ENCODE measurements at places on chromosomes 6 and 20.

DNA sequence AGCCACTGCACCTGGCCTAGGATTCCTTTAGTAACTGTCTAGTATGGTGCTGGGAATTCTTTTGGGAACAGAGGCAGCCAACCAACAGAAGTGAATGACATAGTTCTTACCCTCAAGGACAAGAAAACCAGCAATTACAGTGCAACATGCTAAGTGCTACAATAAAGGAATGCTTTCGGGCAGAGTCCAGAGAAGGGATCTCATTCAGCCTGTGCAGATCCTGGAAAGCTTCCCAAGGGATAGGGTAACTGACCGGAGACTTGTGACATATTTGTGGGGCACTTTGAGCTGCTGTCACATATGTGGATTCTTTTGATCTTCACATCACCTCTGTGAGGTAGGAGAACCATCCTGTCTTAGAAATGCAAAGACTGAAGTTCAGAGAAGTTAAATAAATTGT, 46.8 kb downstream of the C6orf15 start:
- DNase-seq: peak; percentile 30

DNA sequence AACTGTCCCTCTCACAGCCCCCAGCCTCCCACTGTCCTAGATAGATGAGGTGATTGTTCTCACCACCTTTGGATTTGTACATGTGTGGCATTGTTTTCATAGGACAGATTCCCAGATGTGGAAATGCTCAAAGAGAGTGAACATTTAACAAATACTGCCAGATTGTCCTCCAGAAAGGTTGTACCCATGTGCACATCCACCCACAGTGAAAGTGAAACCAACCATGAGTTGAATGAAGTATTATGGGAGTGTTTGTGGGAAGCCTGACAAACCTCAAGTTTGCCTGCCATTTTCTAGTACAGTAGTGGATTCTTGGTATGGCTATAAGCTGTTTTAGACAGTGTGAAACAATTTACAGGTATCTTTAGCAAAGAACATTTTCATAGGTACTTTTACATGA, 42.7 kb downstream of the ANKRD6 start:
- DNase-seq: peak; percentile 10

- DNase-seq: no peak
Measured at GRCh38 chr6:107727096-107727757, 96.9 kb downstream of the SCML4 start.

GRCh38 chr20:62266340-62266739, 28.0 kb downstream of the OSBPL2 start:
- DNase-seq: peak; percentile 11

DNA sequence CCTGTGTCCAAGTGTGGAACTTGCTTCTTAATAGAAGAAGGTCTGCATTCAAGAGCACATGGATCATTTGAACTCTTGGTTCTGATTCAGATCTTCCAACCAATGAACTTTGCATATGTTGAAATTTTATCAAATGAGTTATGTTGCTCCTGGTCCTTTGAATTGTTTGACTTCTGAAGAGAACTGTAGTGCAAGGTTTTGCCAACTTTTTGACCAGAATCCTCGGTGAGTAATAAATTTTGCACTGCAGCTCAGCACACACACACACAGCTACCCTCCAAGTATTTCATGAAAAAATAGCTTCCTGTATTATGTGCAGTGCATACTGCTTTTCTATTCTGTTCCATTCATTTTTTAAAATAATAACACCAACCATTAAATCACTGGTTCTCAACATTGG, 67.5 kb downstream of the BFSP1 start:
- DNase-seq: peak; percentile 25

DNA sequence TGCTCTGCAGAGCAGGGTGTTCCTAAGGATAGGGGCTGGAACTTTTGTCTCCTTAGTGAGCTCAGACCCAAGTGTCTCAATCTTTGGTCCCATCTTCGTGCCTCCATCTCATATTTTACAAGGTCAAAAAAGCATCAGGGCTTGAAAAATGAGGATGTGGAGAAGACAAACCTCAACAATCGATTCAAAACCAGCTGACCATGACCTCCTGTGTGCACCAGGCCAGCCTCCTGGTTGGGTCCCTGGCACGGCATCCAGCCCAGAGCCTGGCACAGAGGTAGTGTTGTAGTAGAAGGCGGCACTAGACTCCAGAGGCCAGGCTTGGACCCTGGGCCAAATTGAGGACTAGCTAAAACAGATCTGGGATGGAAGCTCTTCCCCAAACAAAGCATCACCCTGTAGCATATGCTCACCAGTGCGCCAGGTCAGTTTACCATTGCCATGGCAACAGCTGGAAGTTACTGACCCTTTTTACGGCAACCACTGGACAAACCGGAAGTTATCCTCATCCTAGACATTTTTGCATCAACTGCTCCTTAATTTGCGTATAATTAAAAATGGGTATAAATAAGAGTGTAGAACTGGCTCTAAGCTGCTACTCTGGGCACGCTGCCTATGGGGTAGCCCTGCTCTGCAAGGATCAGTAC, 69.3 kb upstream of the BLCAP start:
- DNase-seq: no peak

DNA sequence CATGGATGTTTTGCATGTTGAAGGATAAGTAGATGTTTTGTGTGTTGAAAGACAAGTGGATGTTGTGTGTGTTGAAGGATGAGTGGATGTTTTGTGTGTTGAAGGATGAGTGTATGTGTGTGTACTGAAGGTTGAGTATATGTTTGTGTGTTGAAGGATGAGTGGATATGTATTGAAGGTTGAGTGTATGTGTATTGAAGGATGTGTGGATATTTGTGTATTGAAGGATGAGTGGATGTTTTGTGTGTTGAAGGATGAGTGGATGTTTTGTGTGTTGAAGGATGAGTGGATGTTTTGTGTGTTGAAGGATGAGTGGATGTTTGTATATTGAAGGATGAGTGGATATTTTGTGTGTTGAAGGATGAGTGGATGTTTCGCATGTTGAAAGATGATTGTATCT, 325.0 kb downstream of the CDH4 start:
- no peak for DNase-seq

- no peak for DNase-seq
Measured at GRCh38 chr6:74604279-74604678, 601.6 kb downstream of the COL12A1 start.

- DNase-seq: peak; percentile 49
Measured at GRCh38 chr20:50245498-50246366, 55.1 kb downstream of the CEBPB start.

- no peak for DNase-seq
Measured at GRCh38 chr6:159682810-159683209, 10.2 kb downstream of the SOD2 start.

DNA sequence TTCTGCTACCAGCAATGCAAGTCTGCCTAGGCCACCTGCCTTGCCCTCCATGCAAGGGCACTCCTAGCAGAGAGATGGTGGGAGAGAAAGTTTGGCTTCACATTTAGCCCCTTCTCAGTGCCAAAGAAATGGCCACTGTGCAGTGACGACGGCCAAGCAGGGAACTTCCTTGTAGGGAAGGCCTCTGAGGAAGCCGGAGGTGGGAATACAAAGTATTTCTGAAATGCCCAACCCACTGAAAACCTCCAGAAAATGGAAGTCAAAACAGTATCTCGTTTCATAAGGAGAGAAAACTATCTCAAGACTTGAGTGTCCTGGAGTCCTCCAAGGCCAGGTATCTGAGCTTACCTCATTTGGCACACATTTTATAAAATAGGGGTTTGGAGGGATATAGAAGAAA, 42.7 kb downstream of the JAG1 start:
- no peak for DNase-seq

GRCh38 chr20:9608639-9609340, 94.4 kb downstream of the LAMP5 start:
- no peak for DNase-seq

DNA sequence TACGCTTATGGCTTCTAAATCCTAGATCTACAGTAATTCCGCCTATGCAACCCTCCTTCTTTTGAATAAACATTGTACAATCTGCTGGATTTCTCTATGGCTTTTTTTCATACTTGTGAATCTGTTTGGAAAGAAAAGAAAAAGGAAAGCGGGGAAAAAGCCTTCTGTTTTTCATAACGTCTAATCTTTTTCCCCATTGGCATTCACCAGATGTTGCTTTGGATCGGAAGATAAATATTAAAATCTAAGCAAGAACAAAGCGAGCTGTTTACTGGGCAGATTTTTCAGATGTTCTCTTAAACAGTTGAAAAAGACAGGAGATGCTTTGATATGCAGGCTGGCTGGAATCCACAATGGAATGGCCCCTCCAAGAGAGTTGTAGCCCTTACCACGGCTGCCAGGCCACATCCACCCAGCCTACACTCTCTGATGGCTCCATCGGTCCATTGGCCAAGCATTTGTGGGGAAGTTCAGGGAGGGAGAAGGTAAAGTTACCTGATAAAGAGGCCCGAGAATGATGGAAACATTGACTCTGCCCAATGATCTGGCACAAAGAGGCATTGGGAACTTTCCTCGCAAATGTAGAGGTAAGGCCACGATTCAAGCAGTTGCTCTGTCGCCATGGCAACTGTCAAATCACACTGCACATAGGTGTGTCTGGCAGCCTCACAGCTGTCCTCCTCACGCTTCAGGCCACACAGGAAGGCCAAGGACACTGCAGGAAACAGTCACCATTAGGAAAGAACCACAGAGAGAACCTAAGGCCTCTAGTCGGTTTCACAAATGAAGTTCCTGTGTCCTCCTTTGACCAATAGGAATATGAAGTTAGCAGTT, 70.3 kb downstream of the PKHD1 start:
- no peak for DNase-seq

GRCh38 chr20:62695448-62696414, 12.9 kb upstream of the NTSR1 start:
- no peak for DNase-seq

- DNase-seq: no peak
Measured at GRCh38 chr6:98014442-98015201, 731.6 kb upstream of the MMS22L start.

- DNase-seq: no peak
Measured at GRCh38 chr6:99790679-99791078, 184.0 kb downstream of the PRDM13 start.

DNA sequence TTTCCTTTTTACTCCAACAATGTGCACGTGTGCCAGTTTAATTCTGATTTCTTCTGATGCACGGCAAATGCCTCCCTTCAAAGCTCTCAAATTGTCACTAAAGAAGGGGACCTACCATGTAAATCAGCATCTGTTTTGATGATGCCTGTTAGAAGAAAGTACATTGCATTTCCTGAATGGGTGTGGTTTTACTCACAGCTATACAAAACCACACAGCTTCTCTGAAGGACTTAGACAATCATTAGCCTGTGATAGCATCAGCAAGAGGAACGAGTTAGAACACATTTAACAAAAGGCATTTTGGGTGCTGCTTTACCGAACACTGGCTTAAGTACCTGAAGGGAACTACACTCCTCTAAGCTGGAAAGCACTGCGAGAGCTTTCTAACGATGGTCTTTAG, 109.4 kb downstream of the ATXN1 start:
- no peak for DNase-seq

- DNase-seq: no peak
Measured at GRCh38 chr6:81696524-81696923, 56.0 kb downstream of the TENT5A start.

DNA sequence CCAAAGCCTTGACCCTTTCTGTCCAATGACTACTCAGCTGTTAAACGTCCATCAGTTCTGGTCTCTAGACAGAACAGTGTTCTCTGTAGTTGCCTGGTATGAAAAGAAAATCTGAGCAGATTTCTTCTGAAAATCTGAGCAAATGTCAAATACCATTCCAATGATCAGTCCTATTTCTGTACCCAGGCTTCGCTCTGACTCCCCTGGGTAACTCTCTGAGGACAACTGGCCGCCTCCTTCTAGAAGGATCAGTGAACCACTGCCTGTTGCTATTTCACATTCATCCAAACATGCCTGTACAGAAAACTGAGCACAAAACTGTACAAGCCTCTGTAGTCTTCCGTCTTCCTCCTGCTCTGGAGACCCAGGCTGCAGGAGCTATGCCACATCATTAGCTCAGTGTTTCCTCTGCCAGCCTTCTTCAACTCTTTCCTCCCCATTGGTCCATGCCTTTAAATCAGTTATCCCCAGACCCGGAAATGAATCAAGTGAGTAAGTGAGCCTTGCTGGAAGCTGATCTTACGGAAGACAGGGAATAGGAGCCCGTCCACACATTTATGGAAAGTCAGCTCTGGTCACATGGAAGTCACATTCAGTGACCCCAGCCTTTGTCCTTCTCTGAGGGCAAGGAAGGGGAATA, 63.3 kb downstream of the DAAM2 start:
- DNase-seq: peak; percentile 27

DNA sequence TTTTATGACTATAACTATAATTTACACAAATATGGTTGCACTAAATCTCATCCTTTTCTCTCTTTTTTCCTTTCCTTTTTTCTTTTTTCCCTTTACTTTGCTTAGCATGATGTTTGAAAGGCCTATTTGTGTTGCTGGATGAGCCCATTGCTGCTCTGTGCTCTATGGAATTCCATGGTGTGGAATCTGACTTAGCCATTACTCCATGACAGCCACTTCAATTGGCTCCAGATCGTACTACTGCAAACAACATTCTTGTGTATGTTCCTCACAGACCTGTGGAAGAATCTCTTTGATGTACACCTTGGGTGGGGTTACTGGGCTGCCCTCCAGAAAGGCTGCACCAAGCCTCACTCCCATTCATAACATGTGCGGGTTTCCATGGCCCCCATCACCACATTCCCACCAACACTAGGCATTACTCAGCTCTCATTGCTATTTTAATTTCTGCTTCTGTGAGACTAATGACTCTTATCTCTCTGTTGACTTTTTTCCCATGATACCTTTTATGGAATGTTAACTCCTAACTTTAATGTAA, 979.0 kb downstream of the KIF16B start:
- DNase-seq: no peak

DNA sequence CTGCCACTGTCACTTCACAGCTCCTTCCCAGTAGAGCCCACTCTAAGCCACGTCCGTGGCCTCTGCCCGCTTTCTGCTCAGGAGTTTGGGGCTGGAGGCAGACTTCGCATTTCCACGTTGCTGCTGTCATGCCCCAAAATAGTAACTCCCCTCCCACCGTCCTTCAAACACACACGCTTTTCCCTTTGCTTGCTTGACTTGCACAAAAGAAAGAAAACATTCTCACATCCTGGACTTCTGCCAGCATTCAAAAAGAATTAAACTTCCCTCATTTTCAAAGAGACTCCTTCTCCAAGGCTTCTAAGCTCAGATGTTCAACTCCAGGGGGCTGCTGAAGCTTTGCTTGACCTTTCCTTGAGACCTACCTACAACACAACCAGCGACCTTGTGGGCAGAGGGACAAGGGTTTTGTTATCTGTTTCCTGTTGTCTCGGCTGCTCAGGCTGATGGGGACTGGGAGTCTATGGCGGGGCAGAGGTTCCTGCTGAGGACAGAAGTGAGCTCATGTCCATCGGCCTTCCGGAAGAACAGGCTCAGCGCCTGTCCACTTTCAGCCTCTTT, 263.8 kb upstream of the FOXQ1 start:
- no peak for DNase-seq

DNA sequence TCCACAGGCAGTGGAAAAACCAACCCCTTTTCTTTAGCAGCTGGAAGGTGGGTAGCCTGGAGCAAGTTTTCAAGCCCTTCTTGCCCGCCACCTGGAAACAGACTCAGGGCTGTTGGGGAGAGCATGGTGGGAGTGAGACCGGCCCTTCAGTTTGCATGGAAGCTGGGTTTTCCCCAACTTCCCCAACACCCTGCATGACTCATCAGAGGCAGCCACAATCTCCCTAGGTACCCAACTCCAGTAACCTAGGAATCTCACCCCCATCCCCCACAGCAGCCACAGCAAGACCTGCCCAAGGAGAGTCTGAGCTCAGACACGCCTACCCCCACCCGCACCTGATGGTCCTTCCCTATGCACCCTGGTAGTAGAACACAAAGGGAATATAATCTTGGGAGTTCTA, 86.3 kb upstream of the IRAK1BP1 start:
- DNase-seq: no peak

- no peak for DNase-seq
Measured at GRCh38 chr6:157397660-157398059, 16.7 kb downstream of the ZDHHC14 start.
